ENCODE measurements at places on chromosomes 11 and 22.

DNA sequence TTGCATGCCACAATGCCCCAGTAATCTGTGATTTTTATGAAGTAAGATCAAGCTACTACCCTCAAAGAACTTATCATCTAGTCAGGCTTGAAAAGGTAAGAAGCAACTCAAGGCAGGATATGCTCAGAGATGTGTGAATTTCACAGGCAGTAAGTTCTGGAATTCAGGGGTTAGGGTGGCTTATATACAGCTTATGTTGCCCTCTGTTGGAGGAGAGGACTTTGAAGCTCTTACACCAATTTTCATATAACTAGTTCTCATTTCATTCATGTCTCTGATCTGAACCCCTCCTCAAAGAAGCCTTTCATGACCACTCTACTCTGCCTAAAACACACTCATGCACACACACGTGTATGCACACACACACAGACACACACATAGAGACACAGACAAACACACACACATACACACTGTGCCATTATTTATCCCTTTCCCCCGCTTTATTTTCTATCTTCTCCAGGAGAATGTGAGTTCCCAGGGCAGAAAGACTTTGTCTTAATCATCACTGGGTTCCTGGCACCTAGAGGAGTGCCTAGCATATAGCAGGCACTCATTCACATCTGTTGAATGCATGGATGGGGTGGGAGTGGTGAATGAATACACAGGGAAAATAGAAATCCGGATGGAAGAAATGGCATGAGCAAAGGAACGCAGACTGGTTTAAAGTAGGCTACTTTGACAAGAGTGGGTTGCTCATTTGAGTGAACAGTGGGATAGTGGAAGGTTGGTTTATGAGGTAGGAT lies 220.7 kb upstream of the ZBED5 start:
- DNase-seq = no peak

DNA sequence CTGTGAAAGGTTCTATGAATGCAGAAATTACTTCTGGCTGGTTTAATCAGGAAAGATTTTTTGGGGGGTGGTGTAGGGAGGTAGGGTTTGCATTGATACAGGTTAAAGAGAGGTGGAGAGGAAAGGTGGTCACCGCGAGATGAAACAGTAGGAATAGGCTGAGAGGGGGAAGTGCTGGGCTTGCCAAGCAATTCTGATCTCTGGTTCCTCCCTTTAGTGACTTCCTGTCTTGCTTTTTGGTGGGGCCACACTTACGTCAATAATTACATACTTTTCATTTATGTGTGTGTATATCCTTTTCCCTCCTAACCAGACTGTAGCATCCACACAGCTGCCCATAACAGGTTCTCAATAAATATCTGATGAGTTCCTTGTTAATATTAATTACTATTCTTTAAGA lies 120.0 kb downstream of the CTNND1 start:
- DNase-seq = no peak

DNA sequence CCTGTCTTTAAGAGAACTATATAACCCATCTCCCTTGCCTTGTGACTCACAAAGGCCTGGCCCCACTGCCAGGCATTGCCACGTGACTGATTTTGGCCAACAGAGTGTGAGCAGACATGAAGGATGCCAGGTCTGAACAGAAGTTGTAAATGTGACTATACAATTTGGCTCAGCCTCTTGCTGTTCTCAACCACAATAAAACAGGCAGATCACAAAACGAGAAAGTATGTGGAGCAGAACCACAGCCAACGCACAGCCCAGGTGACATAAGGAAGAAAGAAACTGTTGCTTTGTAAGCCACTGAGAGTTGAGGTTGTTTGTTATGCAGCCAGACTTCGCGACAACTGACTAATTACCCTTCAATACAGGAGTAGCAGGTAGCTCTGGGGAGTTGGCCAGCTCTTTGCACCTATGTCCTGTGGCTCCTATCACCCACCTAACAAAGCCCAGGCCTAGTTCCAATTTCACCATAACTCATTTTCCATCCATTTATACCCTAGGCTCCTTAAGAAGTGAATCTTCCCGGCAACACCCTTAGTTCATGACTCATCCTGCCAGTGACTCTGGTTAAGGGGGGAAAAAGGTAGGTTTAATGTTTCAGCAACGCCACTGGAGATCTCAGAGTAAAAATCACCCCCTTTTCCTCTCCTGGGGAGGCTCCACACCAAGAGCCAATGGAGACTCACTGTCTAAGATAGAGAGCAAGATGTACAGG lies 53.7 kb downstream of the GALNT18 start:
- DNase-seq = no peak

DNA sequence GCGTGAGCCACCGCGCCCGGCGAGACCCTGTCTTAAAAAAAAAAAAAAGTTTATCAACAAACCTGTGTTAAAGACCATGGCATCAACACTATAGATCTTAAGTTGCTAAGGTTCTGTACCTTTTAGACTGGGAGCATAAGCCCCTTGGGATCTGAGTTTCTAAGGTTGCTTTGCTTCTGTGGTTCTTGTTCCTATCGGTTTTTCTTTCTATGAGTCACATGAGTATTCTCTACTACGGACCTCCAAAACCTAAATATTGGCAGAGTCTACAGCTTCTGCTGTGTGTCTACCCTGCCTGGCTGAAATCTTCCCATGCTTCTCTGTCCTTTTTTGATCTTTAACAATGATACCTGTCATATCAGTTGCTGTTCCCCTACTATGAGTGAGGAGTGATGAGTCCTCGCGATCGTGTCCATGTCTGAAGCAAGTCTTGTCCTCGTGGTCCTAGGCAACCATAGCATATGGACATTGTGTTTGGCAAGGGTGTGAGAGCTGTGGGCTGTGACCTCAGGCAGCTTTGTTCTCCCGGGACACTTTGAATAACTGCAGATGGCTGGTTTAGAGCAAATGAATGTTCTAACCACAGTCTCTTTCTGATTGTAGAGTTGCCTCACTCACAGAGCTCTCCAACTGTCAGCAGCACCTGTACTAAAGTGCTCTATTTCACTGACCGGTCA lies 9.0 kb upstream of the DLAT start:
- no peak for DNase-seq

DNA sequence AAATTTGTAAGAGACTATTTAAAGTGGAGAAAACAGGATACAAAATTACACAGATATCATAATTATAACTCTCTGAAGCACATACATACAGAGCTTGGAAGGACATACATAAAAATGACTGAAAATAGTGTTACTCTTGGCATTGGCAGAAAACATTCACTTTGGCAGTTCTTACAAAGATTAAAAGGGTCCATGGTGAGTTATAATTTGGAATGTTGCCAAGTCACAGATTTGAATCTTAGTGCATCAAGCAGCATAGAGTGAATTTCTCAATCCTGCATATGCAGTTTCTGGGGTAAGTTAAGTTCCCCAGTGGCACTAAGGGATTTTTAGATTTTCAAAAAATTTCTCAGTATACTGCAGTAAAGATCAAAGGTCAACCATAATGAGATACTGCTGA lies 115.9 kb downstream of the CCDC81 start:
- no peak for DNase-seq

DNA sequence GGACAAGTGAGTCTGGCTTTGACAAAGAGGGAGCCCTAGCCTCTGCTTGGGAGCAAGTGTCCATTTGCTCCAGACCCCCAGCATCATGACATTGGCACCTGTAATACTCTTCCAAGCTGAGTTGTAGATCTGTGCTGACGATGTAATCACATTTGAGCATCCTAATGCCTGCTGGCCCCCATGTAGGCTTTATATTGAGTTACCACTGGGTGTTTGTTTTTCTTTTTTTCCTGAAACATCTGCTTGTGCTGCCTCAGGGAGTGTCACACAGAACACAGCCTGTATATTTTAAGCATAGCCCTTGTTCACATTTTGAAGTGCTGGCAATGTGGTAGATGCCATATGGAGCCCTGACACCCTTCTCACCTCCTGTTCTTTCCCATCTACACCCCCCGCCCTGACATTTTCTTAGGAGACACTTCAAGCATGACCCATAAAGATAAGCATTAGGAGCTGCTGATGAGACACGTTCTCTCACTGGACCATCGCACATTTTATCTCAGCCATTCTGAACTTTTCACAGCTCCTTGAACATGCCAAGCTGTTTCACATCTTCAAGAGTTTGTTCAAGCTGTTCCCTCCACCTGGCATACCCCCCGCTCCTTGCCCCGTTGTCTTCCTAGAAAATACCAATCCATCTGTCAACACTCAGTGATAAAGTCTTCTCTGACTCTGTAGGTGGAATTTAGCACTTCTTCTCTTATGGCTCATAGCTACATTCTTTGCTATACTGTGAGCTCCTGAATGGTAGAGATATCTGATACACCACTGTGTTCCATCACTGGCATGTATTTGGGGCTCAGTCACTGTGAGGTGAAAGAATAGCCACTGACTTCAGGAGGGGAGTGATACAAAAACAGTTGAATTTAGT lies 128.7 kb downstream of the TRIM44 start:
- no peak for DNase-seq

- no peak for DNase-seq
Observed at GRCh38 chr11:132728026-132728425, 804.3 kb downstream of the OPCML start.

DNA sequence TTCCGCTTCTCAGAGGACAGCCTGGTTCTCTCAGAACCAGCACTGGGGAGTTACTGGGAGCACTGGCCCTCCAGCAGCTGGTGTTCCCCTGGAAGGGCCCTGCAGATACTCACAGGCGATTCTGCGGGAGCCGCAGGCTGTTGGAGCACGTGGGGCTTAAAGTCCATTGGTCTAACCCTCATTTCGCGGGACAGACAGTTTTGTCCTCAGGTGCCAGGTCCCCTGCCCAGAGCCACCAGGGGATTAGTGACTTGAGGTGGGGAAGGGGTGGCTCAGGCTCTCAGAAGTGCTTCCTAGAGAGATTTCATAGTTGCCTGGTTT lies 53.9 kb downstream of the CACNA1I start:
- DNase-seq = no peak

GRCh38 chr11:61484541-61484940 lies 24.0 kb upstream of the LRRC10B start:
- no peak for DNase-seq

GRCh38 chr11:122101625-122102291 lies 14.3 kb downstream of the BLID start:
- peak; percentile 53 for DNase-seq

DNA sequence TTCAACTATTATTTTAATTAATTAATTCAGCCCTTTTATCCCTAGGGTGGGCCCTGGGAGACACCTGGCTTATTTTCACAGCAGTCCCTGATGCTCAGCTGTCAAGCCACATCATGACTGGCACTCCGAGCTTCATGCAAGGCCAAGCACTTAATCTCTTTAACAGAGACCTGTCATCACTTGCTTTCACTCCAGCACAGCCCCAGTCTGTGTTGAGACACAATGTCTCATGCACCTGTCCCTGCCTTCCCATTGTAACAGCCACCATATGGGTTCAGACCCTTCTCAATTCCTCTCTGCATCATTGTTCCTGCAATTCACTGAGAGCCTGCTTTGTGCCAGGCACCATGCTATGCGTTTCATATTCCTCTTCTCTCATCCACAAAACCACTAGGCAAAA lies 222.2 kb upstream of the TENM4 start:
- no peak for DNase-seq

- DNase-seq = no peak
Observed at GRCh38 chr22:48267681-48268080, 1505.2 kb downstream of the TBC1D22A start.

- DNase-seq = no peak
Observed at GRCh38 chr11:113839842-113840241, 35.5 kb downstream of the USP28 start.

- no peak for DNase-seq
Observed at GRCh38 chr22:49183826-49184216, 643.9 kb downstream of the BRD1 start.

- DNase-seq = no peak
Observed at GRCh38 chr11:31995525-31996094, 95.3 kb upstream of the RCN1 start.

GRCh38 chr11:11389238-11389637 lies 36.2 kb upstream of the CSNK2A3 start:
- DNase-seq = no peak

- DNase-seq = no peak
Observed at GRCh38 chr11:33953289-33953688, 61.4 kb upstream of the LMO2 start.

- DNase-seq = no peak
Observed at GRCh38 chr11:86726118-86726753, 53.8 kb upstream of the ME3 start.

- DNase-seq = no peak
Observed at GRCh38 chr11:46390331-46391171, 1.0 kb downstream of the CHRM4 start.

- peak; percentile 80 for DNase-seq
Observed at GRCh38 chr22:37892566-37893335, 13.3 kb upstream of the MICALL1 start.

- no peak for DNase-seq
Observed at GRCh38 chr11:99019696-99020095, 1.1 kb upstream of the CNTN5 start.

DNA sequence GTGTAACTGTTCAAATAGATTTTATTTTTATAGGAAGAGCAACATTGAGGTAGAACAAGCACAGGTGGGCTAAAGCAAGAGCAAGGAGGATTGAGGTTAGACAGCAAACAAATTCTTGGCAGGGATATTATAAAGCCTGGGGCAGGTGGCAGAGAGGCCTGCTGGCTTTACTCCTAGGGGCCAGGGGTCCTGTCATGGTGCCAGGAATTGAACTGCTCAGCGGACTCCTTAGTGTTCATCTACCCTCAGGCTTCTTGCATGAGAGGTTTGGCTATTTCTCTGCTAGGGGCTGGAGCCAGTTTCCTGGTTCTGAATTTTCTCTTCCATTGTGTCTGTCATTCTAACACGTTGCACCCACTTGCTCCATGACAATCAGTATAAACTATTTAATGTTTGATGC lies 217.2 kb upstream of the NCAM1 start:
- no peak for DNase-seq

DNA sequence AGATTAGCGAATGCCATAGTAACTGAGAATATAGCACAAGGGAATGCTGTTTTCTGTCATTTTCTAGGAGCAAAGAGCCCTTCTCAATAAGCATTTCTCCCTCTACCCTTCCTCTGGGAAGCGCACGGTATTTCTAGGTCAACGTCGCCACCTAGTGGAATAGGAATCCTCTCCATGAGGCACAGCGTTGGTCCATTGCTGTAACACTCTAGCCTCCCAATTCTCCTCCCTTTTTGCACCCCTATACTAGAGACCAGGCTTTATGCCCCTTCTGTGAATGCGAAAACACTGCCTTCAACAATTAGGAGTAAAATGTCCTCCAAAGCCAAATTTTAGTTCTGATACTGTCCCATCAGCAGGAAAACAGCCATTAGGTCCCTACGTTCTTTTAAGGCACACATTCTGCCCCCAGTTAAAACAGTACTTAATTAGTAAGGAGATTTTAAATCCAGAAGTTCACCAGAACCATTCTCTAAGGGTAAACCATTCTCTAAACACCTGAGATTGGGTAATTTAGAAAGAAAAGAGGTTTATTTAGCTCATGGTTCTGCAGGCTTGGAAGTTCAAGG lies 12.8 kb upstream of the HYLS1 start:
- DNase-seq = peak; percentile 45

GRCh38 chr11:73344191-73344607 lies 32.0 kb upstream of the RELT start:
- peak; percentile 67 for DNase-seq

DNA sequence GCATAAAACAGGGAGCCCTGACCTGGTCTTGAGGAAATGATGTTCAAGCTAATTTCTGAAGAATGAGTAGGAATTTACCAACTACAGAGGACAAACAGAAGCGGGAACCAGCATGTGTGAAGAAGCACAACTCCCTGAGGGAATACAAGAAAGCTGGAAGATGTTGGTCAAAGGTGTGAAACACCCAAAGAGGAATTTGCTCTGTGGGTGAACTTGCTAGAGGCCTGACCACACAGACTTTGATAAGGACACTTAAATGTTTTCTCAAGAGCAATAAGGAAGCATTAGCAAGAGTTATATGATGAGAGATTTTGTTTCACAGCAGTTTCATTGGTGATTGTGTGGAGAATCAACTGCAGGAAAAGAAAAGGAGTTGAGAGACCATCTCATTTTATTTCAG lies 17.6 kb downstream of the SLC5A12 start:
- no peak for DNase-seq
